Stomach (tissue), 19 donors: ENCODE measurements at places on chromosomes 7 and 10. TPM values are rescaled to one million over a fixed set of nuclear protein-coding genes. Genes with fewer than 3 reads are reported as not detected.

CRTAC1 gene
- polyA plus RNA-seq: 0.06 TPM

AKR1C4 gene
- not detected for polyA plus RNA-seq

FMC1 gene
- polyA plus RNA-seq: 42.6 TPM

MEOX2 gene
- 0.12 TPM for polyA plus RNA-seq

RBP4 gene
- 1.2 TPM for polyA plus RNA-seq

GPR26 gene
- polyA plus RNA-seq: not detected

RAB19 gene
- polyA plus RNA-seq: not detected

OR2A2 gene
- polyA plus RNA-seq: not detected

HKDC1 gene
- polyA plus RNA-seq: 0.10 TPM

FOXP2 gene
- polyA plus RNA-seq: 3.1 TPM

SMO gene
- 1.1 TPM for polyA plus RNA-seq

NEUROD6 gene
- not detected for polyA plus RNA-seq

CPA5 gene
- not detected for polyA plus RNA-seq

TASOR2 gene
- polyA plus RNA-seq: 6.0 TPM

DNAJB12 gene
- 20.0 TPM for polyA plus RNA-seq

SEPTIN7 gene
- polyA plus RNA-seq: 90.6 TPM

DOCK1 gene
- 8.4 TPM for polyA plus RNA-seq

EMX2 gene
- polyA plus RNA-seq: not detected

PCDH15 gene
- not detected for polyA plus RNA-seq

BAIAP2L1 gene
- polyA plus RNA-seq: 26.1 TPM
